RPMI7951 (cell line): ENCODE measurements at places on chromosomes 7 and 10. TPM values are rescaled to one million over a fixed set of nuclear protein-coding genes. Genes with fewer than 3 reads are reported as not detected.

DNA sequence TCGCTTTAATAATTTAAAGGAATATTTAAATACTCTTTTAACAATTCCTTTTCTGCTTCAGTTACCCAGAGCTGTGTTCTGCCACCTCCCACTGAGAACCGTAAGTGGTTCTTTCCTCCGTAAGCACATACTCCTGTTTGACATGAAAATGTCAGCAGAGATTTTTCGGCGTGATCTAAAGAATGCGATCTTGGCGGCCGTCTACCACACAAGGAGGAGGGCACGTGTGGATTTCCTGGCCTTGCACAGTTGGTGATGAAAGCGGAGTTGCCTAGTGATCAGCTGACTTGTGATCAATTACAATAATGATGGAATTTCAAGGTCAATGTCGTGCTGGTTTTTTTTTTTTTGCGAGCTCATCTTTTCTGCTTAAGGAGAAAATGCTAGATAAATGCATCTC lies 35.6 kb upstream of the INSIG1 start:
- no peak for DNase-seq

DNA sequence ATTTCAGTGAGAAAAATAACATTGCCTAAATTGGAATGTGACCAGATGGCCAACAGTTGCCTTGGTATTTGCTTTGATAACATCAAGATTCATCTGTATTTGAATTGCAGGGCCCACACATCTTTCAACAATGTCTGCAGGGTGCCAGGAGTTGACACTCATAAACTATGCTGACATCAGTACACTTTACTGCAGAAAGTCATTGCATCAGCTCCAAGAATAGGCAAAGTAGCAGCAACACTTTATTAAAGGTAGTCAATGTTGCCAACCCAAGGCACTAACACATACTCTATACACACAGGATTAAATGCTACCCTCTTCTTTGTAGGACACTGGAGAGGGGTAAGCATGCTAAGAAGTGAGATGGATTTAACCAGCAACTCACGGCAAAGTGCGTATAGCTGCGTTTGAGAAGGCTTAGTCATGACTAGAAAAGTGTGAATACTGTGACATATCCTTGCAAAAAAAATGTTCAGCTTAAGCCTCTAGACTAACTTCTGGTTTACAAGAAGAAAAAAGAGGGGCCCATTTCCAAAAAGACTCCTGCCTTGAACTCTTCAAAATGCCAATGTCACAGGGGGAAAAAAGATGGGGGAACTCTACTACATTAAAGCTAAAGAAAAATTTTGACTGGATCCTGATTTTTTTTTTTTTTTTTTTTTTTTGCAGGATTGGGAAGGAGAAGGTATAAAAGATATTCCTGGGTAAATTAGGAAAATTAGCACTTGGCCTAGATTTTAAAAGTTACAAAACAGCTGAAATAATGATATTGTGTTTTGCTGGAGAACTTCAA lies 2.2 kb downstream of the BBIP1 start:
- peak; percentile 23 for DNase-seq

DNA sequence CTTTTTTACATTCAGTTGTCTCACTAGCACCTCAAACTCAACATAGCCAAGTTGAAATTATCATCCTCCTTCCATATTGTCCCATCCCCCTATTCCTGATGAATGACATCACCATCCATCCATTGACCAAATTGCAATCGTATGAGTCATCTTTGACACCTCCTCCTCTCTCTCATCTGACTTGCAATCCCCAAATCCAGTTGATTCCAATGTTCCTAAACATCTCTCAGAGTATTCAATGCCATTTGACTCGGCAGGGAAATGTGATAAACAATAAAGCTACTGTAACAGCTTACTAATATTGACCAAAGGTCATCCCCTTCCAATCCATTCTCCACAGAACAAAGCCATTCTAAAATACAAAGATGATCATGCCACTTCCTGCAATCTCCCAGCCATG lies 1047.8 kb downstream of the NRG3 start:
- peak; percentile 55 for DNase-seq

DNA sequence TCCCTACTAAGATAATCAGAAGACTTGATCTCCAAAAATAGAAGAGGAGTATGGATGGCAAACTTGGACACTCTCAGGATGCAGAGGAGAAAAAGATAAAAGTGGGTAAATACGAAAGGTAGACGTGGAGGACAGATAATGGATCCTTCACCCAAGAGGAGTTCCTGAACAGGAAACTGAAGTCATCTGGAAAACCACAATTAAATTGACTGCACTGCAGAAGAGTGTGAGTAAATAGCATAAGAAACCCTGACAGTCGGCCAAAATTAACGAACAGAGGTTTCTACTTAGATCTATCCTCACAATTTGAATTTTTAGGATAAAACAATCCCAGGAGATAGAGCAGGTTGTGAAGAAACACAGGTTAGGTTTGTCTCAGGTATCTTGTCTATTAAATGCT lies 70.5 kb downstream of the SDK1 start:
- peak; percentile 17 for DNase-seq

UNCX gene
- total RNA-seq, result not detected in 2 replicates

- DNase-seq, result no peak
These were observed 81.9 kb upstream of the DUSP5 start for GRCh38 chr10:110415809-110416208.
